Foreskin keratinocyte (primary cell): ENCODE measurements at places on chromosomes 5 and 9.

DNA sequence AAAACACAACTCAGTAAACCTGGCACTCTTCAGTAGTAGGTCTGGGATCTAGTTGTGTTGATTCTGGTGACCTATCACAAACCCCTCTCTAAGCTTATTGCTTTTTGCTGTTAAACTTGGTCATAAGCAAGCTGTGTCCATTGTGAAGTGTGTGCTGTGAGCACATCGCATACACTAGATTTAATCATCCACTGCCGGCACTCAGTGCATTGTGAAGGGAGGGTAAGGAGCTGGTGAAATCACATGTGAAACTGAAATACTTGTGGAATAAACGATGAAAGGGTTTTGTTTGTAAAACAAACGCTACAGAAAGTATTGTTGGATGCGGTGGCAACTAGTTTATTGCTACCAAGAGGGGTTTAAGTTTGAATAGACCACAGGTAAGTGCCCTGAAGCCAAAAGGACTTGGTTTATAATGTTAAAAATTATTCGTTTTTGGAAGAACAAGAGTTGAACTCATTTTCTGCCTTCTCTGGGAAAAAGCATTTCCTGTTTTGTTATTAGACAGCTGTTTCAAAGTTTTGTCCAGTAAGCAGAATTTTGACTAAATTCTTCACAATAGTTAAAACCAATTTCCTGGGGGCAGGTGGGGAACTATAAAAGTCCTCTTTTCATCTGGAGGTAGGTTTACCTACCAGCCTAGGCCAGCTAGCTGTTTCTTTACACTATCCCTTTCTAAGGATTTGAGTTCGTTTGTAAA, 24.6 kb downstream of the TJP2 start:
- no peak for DNase-seq

GRCh38 chr5:138948471-138949222, 73.5 kb upstream of the LRRTM2 start:
- no peak for DNase-seq

- DNase-seq, result no peak
These were observed 379.1 kb downstream of the KIAA0825 start for GRCh38 chr5:94239266-94239665.

GRCh38 chr5:159469496-159470372, 139.4 kb upstream of the IL12B start:
- DNase-seq, result no peak

DNA sequence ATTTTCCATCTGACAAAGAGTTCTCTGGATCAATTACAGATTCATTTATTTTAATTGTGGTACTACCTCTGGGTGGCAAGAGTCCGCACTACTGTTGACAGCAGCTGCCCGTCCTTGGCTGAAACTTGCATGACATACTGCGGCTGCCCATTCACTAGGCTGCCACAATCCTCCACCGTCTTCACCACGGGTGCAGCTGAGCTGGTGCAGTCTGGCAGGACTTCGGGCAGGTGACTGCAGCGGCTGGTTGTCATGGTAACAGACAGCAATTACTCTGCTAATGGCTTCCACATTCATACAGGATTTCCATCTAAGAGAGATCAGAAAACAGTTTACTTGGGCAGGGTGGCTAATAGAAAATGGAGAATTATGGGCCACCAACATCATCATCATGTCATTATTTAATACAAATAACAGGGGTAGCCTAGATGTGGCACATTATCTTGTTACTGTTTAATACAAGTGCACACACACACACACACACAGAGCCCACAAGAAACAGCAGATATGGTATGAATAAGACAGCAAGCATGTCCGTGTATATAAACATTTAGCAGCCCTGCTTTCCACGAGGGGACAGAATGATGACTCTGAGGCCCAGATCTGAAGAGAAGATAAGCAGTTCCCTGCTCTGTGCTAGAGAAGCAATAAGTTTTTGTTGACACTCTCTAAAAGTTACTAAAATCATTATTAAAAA, 112.3 kb downstream of the MARCHF3 start:
- peak; percentile 6 for DNase-seq
